ENCODE measurements at places on chromosomes 7 and 10. TPM values are rescaled to one million over a fixed set of nuclear protein-coding genes. Genes with fewer than 3 reads are reported as not detected.

The PLEKHS1 gene
- total RNA-seq: 2.9 TPM

- DNase-seq: no peak
Observed at GRCh38 chr7:15832996-15833395, 146.5 kb upstream of the MEOX2 start.

The HMX3 gene
- not detected for total RNA-seq

DNA sequence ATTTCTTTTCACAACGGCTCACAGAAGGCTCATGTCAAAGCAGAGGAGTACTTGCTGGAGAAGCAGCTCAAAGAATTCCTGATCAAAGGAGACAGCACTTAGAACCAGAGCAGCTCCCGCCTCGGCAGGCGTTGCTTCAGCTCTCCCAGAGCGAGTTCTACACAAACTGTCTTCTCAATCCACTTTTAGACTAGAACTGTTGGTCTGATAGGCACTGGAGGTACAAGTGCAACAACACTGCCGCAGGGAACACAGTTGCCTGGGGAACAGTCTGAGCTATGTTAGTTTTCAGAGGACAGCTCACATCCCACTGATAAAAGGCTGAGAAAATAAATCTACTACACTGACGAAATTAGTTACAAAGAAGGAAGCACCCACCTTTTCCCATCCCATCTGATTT, 35.4 kb downstream of the CYTH3 start:
- DNase-seq: no peak

DNA sequence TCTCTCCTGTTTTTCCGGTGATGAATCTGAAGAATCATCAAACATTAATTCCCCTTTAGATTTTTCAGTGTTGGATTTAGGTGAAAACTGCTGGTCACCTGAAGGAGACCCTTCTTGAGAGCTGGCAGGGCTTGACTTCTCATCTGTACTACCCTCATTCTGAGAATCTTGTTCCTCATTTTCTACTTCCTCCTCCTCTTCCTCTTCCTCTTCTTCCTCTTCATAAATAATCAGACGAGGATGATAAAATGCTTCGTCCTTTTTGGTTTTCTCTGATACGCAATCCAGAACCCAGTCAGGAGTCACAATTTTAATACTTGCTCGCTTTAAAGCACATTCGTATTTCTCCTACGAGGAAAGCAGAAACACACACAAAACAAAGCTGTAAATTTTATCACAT, 26.9 kb downstream of the PAXIP1 start:
- no peak for DNase-seq

DNA sequence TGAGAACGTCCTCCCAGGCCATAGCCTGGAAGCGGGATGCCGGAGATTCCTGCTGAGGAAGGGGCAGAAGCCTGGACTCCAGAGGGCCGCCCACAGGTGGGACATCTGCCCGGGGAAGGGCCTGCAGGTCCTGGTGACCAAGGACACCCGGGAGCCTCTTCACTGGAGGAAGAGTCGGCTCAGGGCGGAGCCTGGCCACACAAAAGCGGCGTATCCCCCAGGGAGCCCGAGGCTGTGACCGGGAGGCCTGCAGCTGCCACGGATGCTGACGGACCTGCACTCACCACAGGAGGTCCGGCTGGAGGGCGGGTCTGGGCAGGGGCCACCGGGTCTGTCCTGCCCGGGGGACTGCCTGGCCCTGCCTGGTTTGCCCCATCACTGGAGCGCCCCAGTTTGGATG, 15.5 kb upstream of the ADGRA1 start:
- DNase-seq: no peak

DNA sequence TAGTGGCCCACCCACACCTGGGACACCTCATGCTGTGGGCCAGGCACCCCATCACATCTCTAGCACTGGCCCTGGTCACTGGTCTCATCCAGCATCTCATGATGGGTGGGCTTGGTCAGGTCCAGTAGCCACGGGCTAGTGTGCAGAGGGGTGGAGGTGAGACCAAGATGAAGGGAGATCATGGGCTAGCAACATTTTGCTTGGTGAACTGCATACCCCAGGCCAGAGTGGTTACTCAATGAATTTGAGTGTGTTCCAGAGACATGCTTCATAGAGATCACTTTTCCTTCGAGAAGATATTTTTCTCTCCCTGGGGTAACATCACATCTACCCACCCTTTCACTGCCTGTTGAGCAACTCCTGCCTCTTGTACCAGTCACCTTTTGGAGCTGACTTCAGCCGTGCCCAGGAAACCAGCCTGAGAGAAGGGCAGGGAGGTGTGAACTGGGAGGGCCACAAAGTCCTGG, 44.2 kb downstream of the MINDY4 start:
- DNase-seq: no peak

- no peak for DNase-seq
Observed at GRCh38 chr10:61316676-61317265, 136.4 kb downstream of the TMEM26 start.

The LRRC17 gene
- 27.9 TPM for total RNA-seq

DNA sequence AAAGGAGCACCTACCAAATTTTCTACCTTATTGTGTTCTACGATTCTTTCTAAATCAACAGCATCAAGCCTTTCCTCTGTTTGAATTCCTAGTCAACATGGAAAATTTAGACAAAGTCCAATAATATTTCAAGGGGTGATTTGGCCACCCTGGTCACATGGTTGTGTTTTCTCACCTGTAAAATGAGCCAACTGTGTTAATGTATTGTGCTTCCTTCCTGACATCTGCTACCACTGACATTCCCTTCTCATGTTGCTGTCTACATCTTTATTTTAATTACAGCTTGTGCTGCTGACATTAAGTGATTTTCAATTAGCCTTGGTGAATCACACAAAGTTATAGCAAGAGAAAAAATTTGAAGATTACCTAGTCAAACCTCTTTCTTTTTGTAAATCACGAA, 83.0 kb upstream of the NPSR1 start:
- no peak for DNase-seq

DNA sequence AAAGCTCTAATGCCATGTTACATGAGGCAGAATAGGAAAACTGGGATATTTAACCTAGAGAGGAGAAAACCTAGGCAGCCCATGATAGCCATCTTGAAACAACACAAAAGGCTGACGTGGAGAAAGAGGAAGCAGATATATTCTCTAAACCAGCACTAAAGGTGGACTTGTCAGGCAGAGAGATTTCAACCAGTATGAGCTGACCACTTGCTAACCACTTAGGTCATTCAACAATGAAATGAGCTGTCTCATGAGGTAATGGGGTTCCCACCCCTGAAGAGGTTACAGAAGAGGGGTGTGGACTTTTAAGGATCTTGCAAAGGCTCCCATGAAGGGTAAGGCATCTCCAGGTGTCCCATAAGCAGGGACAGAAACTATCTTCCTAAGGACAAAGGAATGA, 26.8 kb upstream of the EGR2 start:
- no peak for DNase-seq

DNA sequence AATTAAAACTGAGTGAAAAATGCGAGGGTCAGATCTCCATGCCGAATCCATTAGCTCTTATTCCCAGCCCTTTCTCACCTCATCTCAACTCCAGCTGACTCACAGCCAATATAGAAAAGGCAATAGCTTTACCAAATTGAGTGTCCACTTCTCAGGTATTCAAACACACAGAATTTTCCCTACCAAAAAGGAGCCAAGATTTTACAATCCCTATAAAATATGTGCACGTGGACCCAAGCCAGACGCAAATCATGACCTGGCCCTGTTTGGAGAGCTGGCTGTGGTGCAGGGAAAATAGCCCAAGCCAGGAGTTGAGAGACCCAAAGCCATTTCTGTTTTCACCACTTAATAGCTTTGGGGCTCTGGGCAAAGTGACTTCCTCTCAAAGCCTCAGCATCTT, 379.7 kb upstream of the AUTS2 start:
- no peak for DNase-seq

DNA sequence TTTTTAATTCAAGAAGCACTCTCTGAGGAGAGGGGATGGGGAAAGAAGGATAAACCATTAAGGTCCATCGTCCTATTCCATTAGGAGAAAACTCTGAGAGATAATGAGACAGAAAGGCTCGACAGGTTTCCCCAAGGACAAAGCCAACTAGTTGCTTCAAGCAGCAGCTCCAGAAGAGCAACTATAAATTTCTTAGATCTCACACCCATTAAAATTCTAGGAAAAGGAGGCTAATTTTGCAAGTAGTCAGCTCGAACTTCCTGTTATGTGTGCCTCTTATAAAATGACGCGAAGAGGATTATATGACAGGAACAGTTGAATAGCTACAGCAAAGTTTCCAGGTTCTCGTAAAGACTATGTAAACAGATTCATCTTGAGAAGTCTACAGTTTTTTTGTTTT, 52.0 kb upstream of the ST8SIA6 start:
- no peak for DNase-seq

DNA sequence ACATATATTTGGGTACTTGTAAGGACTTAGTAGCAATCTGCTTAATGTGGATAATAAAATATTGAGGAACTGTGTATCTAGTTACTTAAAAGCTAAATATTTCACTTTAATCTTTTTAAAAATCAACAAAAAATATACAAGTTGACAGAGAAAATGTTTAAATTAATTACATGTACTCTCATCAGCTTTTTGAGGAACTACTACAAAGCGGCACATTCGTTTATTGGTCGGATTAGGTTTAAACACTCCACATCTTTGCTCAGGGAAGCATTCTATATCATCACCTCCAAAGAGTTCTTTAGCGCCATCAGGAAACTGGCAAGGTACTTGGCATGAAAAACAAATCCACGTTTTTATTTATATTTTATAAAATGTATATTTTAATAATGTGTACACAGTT, 1.6 kb downstream of the ATOH7 start:
- no peak for DNase-seq

DNA sequence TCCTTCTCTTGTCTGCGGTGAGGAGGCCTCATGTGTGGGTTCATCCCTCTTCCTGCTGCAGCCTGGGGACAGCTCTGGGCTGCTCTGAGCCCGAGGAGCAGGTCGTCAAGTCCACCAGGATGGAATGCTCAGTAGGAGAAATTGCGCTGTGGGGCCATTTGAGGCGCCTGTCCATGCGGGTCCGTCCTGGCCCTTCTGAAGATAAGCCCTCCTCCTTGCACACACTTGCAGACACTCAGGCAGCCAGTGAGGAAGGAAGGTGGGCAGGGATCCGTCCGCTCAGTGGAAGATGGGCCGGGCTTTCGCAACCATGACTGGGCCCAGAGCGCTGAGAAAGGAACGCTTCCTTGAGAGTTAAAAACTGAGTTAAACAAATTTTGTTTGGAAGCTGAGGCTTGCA, 356.8 kb downstream of the GLRX3 start:
- no peak for DNase-seq

DNA sequence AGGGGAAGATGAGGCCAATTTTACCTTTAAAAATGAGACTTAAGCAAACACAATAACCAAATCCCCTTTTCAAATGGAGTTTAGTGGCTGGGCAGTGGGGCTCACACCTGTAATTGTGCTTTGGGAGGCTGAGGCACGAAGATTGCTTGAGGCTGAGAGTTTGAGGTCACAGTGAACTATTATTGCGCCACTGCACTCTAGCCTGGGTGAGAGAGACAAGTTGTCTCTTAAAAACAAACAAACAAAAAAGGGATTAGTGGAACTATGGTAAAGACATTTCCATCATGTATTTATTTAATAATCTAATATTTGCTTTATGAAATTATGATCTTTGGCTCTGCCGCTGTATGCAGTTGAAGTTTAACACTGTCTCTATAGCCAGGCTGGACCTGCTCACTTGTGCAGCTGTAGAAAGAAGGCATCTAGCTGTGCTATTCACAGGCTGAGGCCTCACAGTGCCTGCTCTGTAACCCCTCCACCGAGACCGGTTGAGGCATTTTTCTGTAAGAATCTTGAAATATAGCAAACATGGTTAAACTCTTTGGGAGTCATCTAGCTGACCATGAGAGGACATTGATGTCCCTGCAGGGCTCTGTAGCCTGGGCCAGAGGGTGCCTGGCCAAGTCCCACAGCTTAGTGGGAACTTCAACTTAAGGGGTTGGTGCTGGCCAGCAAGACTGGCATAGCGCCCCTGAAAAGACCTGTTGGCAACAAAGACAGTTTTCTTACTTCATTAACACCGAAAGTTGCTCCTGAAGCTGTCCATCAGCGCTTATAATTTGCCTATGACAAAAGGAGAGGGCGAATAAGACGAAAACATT, 131.8 kb downstream of the BMPER start:
- DNase-seq: no peak

The FAM13C gene
- total RNA-seq: 19.4 TPM

- peak; percentile 94 for DNase-seq
Observed at GRCh38 chr10:80662429-80663261, 124.9 kb downstream of the SH2D4B start.

GRCh38 chr10:30687698-30688213, 58.2 kb upstream of the LYZL2 start:
- DNase-seq: peak; percentile 88

The PSAP gene
- total RNA-seq: 604 TPM
